ENCODE measurements at places on chromosomes 4 and X.

DNA sequence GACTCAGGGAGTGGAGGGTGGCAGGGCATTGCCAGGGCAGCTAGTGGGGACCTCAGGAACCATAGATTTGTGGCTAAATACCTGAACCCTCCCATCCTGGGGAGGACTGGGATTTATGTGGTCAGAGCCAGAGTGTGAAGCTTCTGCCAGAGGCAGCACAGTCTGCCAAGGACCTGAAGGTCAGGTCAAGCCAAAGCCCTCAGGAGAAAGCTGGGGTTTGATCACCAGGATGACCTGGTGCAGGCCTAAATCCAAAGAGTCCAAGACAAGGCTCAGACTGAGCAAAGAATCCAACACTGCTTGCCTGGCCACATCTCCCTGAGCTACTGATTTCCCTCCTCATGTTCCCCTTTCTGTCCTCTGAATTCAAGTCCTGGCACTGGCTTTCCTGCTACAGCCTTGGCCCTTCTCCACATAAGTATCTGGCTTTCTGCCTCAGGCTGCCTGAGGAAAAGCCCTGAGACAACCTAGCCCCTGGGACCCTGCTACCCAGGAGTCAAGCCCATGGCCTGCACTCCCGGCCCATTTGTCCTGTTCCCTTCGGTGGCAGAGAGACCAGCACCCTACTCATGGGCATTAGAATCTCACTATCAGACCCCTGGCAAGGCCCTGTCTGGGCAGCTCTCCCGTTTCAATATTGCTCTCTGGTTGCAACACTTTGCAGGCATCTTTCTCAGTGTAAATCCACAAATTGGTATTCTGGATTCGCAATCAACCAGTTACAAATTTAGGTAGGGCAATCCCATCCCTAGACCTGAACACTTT, 39.3 kb upstream of the SLC25A43 start:
- no peak for DNase-seq

DNA sequence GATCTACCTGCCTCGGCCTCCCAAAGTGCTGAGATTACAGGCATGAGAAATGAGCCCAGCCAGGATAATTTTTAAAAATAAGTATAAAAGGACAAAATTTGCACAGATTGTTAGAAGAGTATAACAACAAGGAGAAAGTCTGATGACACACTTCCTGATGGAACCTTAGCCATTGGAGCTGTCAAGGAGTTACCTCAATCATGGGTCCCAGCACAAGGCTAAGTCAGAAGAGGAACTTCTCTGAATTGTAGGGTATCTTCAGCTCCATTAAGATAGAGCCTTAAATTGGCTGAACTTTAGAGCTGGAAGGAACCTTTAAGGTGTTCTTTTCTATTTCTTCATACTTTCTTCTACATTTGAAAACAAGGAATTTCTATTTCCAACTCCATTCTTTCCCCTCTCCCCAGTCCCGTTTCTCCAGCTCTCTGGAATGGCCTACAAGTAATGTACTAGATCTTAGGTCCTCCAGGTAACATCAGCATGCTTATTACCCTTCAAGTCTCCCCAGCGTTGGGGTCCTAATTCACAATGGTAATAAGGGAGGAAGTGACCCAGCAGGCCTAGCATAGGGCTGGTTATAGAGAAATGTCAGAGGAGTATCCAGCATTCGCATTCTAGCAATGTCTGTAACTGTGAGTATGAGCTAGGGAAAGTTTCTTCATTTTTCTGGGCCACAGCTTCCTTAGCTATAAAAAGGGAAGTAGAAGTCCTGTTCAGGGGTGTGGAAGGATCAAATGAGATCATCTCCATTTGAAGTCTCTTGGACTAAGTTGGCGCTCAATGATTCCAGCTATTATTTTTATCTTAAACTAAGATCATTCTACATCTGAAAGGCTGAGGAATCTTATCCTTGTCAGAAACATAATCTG, 18.5 kb upstream of the RBPJ start:
- no peak for DNase-seq

- no peak for DNase-seq
Observed at GRCh38 chr4:162582180-162582579, 418.4 kb upstream of the FSTL5 start.

GRCh38 chrX:44035571-44035970, 62.4 kb upstream of the NDP start:
- DNase-seq = no peak

GRCh38 chr4:14877246-14878225, 124.7 kb upstream of the CPEB2 start:
- DNase-seq = no peak

- DNase-seq = no peak
Observed at GRCh38 chr4:40586034-40586433, 43.6 kb downstream of the RBM47 start.
